Bladder microvascular endothelial cell (primary cell): ENCODE measurements at places on chromosomes 11 and 22. TPM values are rescaled to one million over a fixed set of nuclear protein-coding genes. Genes with fewer than 3 reads are reported as not detected.

PTPN5 gene
- total RNA-seq = not detected in 2 replicates

KCNK4 gene
- total RNA-seq = 0.25 TPM in 1 of 2 replicates, not detected in the other

CNIH2 gene
- total RNA-seq = not detected in 2 replicates

MICALL1 gene
- 22.3 and 71.9 TPM in 2 replicates for total RNA-seq

MRPL21 gene
- 58.9 and 69.9 TPM in 2 replicates for total RNA-seq

NOX4 gene
- total RNA-seq = 21.5 and 32.3 TPM in 2 replicates

PRRG4 gene
- under 0.01 and 1.2 TPM in 2 replicates for total RNA-seq

ANO1 gene
- 0.13 and 0.32 TPM in 2 replicates for total RNA-seq

JAML gene
- total RNA-seq = 0.19 TPM in 1 of 2 replicates, not detected in the other

SMCO4 gene
- total RNA-seq = 12.3 and 52.0 TPM in 2 replicates

TMEM45B gene
- 0.16 and 1.6 TPM in 2 replicates for total RNA-seq

MPZL2 gene
- 41.0 and 78.2 TPM in 2 replicates for total RNA-seq

OR11H1 gene
- not detected in 2 replicates for total RNA-seq

GRK2 gene
- 46.2 and 48.2 TPM in 2 replicates for total RNA-seq

MS4A15 gene
- not detected in 2 replicates for total RNA-seq

OVOL1 gene
- not detected in 2 replicates for total RNA-seq

CSNK2A3 gene
- total RNA-seq = 0.81 and 7.4 TPM in 2 replicates

TMPRSS5 gene
- 0.13 and 0.16 TPM in 2 replicates for total RNA-seq

FZD4 gene
- total RNA-seq = 111 and 139 TPM in 2 replicates

SCN4B gene
- total RNA-seq = under 0.01 and 0.06 TPM in 2 replicates

IFITM1 gene
- 4.1 and 31.7 TPM in 2 replicates for total RNA-seq

PAMR1 gene
- 0.25 and 0.65 TPM in 2 replicates for total RNA-seq

ARSA gene
- 13.6 and 18.9 TPM in 2 replicates for total RNA-seq

PAX6 gene
- 0.13 TPM in 1 of 2 replicates, not detected in the other for total RNA-seq

FGF19 gene
- not detected in 2 replicates for total RNA-seq

ISX gene
- total RNA-seq = not detected in 2 replicates

FLRT1 gene
- total RNA-seq = not detected in 2 replicates

CEP57 gene
- 26.9 and 38.6 TPM in 2 replicates for total RNA-seq

MYOD1 gene
- not detected in 2 replicates for total RNA-seq

MMP27 gene
- not detected in 2 replicates for total RNA-seq

LIF gene
- 0.49 and 2.0 TPM in 2 replicates for total RNA-seq

OR8G5 gene
- not detected in 2 replicates for total RNA-seq

C22orf42 gene
- not detected in 2 replicates for total RNA-seq

APOA4 gene
- not detected in 2 replicates for total RNA-seq

SLC7A4 gene
- total RNA-seq = not detected in 2 replicates

DGCR6 gene
- 1.3 and 3.2 TPM in 2 replicates for total RNA-seq

PMM1 gene
- 3.6 and 5.2 TPM in 2 replicates for total RNA-seq

CDC42BPG gene
- 0.16 and 0.25 TPM in 2 replicates for total RNA-seq
